ENCODE measurements at places on chromosomes 13 and 19.

- no peak for DNase-seq
Measured at GRCh38 chr13:110374431-110375370, 67.6 kb downstream of the COL4A2 start.

DNA sequence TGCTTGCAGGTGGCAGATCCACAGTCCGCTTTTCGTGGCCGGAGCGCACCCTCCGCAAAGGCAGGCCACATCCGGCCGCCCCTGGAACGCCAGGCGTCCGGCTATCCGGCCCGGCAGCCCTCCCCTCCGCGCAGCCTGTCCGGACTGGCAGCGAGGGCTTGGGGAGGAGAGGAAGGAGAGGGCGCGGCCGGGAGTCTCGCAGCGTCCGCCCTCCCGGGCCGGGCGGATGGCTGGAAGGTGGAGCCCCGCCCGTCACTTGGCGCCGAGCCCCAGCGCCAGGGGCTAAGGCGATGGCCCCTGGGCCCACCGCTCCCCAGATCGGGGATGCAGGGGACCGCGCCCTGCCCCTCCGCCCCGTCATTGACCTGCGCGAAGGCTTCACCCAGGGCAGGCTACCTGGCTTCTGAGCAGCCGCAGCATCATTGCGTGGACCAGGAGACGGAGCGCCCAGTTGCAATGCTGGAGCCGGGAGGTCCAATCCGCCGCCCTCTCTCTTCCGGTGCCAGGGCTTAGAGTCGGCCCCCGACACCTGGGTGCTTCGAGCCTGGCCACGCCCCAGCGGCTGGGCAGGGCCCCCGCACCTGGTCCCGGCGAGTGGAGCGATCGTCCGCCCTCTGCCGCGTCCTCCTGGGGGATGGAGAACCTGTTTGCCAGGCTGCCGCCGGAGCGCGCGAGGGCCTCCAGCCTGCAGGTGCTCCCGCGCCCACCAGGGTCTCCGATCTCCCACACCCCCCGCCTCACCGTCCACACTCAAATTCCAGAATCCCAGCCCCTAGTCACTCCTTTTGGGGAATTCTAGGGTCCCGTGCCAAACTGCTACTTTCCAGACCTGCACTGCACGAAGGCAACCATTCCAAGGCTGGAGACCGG, at the start of gene FUT1:
FUT1 (minus strand) TSS at position 146 of the 870 bp plus-strand sequence. CDS start 1,360 bp downstream, outside the sequence.
- no peak for DNase-seq

- no peak for DNase-seq
Measured at GRCh38 chr19:41589371-41589770, 13.4 kb downstream of the CEACAM21 start.

DNA sequence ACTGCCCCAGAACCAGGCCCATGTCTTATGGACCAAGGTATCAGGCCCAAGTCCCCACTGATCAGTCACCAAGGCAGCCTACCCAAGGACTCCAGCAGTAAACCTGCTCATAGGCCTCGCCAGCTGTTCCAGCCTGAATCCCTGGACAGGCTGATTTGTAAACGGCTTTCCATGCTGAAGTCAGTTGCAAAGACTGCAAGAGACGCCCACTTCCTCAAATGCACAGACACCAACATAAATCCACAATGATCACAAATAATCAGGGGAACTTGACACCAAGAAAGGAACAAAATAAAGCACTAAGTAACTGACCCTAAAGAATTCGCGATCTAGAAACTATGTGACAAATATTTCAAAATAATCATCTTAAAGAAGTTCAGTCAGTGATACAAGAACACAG, 75.2 kb downstream of the RXFP2 start:
- no peak for DNase-seq

- DNase-seq, result no peak
Measured at GRCh38 chr19:18672606-18673337, 10.7 kb upstream of the CRTC1 start.

GRCh38 chr19:18939922-18940768, 872 bp downstream of the HOMER3 start:
- no peak for DNase-seq

DNA sequence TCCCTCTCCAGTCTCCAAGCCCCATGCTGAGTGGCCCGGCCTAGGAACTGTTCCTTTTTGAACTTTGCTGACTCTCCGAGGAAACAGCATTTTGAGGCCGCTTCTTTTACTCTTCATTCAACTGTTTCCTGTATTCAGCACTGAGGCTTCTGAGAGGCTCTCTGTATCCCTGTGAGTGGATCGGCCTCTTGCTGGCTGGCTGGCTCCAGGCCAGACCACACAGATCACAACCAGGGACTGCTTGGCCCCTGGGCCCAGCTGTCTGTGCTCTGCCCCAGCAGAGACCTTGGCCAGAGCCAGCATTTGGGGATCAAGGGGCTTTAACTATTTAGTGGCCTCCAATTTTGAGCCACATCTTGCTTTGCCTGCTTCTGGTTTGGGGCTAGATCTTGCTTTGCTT, 75.6 kb upstream of the KL start:
- no peak for DNase-seq

DNA sequence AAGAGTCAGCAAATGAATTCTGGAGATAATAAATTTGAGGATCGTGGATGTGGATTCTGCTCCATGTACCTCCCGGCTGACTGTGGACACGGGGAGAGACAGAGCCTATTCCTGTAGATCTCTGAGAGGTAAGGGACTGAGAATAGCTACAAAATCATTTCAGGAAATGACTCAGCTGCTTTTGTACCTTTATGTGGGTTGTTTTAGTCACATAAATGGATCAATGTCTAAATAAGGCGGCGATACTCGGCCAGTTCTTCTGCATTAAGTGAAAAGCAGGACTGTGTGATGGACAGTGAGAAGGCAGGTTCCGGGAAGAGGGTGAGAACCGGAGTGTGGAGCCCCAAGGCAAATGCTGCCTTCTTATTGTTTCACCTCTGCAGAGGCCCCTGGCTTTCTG, 128.1 kb downstream of the EFNB2 start:
- DNase-seq, result no peak

- peak; percentile 17 for DNase-seq
Measured at GRCh38 chr19:1133471-1133929, 29.7 kb downstream of the GPX4 start.

GRCh38 chr13:99403458-99403971, 96.3 kb upstream of the GPR183 start:
- peak; percentile 19 for DNase-seq

DNA sequence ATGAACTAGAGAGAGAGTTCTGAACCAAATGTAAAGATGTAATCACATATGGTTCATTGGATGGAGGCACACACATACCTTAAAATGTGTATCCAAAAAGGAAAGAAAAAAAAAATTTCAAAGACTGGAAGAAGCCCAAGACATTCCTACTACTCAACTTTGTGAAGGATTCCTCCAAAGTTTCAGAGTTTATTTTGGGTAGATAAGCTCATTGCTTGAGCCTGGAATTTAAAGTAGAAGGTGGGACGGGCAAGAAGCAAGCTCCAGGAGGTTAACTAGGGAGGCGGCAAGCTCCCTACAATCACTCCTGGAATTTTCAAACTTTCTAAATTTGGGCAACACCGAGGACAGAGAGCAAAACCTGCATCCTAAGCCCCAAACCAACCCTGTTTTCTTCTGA, 1.9 kb downstream of the TSHZ3 start:
- DNase-seq, result no peak

GRCh38 chr19:36527873-36528193, 238 bp downstream of the ZNF260 start:
- DNase-seq, result no peak

GRCh38 chr19:10683064-10683426, 18.2 kb upstream of the QTRT1 start:
- DNase-seq, result no peak

- DNase-seq, result no peak
Measured at GRCh38 chr13:109818886-109819285, 32.5 kb upstream of the IRS2 start.
